ENCODE measurements at places on chromosomes 5 and 9.

- DNase-seq, result no peak
Measured at GRCh38 chr5:68026092-68026885, 189.3 kb upstream of the PIK3R1 start.

DNA sequence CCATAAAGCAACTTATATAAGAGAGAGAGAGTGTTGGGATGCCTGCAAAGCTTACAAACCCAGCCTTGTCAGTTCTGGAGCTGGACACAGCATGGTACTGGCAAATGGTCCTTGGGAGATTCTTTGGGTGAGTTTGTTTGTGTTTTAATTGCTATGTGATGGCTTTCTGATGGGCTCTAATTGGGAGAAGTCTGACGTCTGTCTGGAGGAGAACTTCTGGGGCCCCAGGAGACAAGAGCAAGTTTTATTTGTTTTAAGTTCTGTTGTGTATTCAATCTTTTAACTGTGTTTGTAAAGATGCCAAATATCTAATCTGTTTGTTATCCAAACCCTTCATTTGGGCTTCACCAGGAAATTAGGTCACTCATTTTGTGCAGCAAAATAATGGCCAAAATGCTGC is 50.3 kb upstream of the AFAP1L1 start:
- DNase-seq, result no peak

DNA sequence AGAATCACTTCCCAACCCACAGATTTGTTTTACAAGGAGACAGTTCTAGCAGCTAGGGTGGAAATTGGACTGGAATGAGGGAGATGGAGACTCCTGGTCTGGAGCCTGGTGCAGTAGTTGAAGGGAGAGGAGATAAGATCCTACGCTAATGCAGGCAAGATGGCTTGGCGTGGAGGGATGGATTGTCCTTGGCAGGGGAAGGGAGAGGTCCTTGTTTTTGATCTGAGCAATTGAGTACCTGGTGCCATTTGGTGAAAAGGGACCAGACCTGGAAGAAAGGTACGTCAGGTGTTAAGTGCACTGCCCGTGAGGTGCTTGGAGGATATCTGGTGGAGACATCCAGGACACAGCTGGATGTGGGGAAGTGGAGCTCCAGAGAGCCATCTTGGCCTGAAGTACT is 35.7 kb downstream of the ANGPTL2 start:
- no peak for DNase-seq

- no peak for DNase-seq
Measured at GRCh38 chr5:160269017-160269416, 39.7 kb downstream of the FABP6 start.

DNA sequence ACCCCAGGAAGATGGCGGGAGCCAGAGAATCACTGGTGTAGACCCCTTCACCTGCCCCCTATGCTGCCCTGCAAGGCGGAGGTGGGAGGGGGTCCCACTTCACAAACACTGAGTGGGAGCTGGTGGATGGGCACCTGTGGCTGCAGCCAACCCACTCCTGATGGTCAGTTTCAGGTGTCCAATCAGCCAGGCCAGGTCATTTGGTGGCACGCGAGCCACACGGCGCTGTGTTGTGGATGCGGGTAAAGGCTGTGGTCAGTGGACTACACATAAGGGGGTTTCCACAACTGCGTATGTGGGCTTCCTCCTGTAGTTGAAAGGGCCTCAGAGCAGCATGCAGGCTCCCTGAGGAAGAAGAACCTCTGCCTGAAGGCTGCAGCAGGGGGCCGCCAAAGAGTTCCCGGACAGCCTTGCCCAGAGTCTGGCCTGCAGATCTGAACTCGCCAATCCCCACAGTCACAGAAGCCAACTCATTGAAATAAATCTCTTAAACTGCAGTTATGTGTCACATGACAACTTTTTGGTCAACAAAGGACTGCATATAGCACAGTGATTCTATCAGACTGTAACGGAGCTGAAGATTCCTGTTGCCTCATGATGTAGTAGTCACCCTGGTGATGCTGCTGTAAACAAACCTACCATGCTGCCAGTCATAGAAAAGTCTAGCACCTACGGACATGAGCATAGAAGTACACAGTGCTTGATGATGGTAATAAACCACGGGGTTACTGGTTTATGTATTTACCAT is 284.7 kb upstream of the IRX2 start:
- DNase-seq, result no peak

DNA sequence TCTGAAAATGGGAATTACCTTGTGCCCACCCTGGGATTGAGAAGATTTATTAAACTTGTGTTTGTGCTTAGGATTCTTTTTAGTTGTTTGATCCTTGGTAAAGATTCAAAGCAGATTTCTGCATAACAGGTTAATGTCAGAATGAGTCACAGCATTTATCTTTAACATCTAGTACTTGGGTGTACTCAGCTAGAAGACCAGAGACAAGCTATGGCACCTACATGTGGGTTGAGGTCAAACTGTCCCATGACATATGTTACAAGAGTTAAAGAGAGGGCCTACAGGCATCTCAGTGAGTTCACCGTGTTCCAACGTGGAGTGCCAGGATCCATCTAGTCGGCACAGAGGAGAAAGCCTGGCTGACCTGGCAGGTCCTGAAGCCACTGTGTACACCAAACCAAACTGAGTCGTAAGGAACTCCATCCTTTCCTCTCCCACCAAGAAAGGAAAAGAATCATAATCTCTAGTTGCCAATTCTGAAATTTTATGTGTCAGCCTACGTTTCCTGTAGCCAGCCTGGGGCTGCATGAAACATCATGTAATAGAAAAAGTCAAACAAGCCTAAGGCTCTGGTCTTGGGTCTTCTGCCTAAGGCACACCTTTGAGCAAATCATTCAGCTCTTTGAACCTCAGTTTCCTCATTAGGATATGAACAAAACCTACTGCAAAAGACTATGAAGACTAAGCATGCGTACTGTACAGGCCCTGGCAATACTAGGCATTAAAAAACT is 73.7 kb downstream of the RCL1 start:
- DNase-seq, result no peak

DNA sequence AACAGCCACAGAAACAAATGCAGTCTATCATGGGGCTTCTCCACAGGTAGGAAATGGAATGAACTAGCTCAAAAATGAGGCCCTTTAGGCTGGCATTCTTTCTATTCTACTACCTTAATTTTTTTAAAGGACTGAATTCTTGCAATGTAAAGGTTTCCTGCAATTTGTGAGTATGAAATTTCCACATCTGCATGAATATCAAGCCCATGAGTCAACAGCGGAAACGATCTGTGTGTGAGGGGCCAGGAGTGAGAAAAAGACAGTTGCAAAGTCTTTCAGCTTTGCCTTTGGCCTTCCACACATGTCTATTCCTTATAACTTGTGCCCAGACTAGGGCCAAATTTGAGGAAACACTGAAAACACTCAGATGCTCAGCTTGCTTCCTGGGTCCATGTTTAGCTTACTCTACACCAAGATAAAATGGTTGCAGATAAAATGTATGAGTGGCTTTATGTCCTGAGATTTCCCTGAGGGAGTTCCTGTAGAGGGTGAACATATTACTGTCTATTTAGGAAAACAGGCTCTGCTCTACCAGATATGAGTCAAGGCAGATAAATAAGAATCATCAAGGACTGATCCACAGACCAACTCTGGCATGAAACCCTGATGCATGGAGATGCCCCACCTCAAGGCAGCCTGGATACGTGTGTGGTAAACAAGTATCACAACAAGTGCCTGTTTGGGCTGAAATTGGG is 46.5 kb downstream of the RETREG1 start:
- no peak for DNase-seq

- no peak for DNase-seq
Measured at GRCh38 chr5:139955053-139955605, 88.0 kb downstream of the NRG2 start.

- no peak for DNase-seq
Measured at GRCh38 chr5:176589039-176589769, 20.8 kb downstream of the GPRIN1 start.

- DNase-seq, result no peak
Measured at GRCh38 chr9:103837940-103838339, 256.2 kb upstream of the SMC2 start.

- DNase-seq, result no peak
Measured at GRCh38 chr5:67317603-67318002, 121.0 kb upstream of the CD180 start.

DNA sequence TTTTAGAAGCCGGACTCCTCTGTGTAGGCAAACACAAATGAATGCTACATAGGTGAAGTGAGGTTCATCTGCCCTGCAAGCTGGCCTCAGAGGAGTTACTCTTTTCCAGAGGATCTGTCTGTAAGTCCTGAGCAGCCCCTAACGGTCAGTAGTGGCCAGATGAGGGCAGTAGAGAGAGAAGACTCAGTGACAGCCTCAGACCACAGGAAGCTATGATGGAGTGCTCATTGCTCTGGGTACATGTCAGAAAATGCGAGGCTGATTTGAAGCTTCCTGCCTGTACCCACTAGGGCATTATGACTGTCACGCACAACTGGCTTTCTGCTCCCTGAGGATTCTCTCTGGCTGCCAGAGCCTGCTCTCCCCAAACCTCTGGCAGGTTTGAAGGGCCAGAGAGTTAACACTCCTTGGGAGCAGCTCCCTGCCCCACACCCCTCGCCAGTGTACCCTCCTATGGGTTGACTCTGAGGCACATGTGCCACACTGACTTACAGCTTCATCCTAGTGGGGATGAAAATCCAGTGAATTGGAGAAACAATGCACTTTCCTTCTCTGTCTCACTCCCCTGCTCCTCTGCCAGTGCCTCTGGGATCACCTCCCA is 141.5 kb downstream of the GABRG2 start:
- DNase-seq, result peak; percentile 15

DNA sequence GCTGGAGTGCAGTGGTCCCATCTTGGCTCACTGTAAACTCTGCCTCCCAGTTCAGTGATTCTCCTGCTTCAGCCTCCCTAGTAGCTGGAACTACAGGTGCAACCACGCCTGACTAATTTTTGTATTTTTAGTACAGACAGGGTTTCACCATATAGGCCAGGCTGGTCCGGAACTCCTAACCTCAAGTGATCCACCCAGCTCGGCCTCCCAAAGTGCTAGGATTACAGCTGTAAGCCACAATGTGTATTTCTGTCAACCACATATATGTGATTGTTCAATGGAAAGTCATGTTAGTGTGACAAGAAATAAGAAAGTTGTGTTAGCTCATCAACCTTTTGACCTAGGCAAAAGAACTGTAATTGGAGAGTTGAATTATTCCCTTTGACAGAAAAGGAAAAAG is 677.1 kb upstream of the CHD1 start:
- DNase-seq, result no peak

DNA sequence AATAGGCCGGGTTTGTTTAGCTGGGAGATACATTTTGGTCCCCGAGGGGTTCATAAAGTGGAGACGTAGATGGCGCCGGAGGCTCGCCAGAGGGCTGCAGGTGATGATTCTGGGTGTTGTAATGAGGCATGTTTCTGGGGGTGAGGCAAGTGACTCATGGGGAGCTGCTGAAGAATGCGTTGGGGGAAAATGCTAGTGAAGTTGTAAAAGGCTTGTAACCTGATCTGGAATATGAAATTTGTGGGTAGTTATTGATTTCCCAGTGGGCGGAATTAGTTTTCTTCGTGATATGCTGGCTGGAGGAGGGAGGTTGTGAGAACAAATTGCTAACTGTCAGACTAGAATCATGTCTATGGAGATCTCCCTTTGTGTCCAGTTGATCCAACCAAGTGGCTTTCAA is 158.3 kb downstream of the DOCK2 start:
- no peak for DNase-seq

GRCh38 chr9:97041898-97042297 is 3.0 kb upstream of the CTSV start:
- DNase-seq, result no peak

DNA sequence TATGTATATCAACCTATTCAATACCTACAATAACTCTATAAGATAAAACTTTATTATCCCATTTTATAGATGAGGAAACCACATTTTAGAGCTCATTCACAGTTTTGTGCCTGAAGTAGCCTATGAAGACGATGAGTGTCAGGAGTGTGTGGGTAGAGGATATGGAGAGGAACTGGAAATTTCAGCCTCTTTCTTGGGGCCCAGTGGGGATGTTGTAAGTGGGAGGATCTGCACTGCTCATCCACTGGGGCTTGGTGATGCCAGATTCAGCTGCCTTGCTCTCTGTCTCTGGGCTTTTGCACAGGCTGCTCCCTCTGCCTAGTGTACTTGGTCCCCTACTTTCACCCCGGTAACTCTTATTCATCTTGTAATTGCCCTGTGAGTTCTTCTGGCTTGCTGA is 194.7 kb downstream of the SREK1 start:
- DNase-seq, result no peak

DNA sequence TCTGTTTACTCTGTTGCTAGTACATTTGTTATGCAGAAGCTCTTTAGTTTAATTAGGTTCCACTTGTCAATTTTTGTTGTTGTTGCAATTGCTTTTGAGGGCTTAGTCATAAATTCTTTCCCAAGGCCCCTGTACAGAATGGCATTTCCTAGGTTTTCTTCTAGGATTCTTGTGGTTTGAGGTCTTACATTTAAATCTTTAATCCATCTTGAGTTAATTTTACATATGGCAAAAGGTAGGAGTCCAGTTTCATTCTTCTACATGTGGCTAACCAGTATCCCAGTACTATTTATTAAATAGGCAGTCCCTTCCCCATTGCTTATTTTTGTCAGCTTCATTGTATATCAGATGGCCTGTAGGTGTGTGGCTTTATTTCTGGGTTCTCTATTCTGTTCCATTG is 792.4 kb downstream of the PTPRD start:
- no peak for DNase-seq

- DNase-seq, result no peak
Measured at GRCh38 chr9:18921366-18922075, 111.5 kb downstream of the SAXO1 start.

DNA sequence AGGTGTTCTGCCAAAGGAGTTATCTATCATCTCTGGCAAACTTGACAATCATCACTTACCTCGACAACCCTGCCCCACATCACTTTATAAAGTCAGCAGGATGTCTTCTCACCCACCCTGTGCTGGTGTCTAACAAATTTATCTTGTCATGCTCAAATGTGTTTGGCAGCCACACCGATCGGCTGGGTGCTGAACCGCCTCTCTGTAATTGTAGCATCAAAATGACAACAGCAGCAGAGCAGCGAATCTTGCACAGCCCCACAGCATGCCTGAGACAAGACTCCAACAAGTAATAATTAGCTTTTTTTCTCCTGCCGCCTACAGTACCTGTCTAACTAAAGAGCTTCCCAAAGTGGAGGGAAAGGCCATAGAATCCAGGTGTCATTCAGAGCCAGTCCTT is 176.2 kb downstream of the NR3C1 start:
- DNase-seq, result no peak

- DNase-seq, result no peak
Measured at GRCh38 chr9:19018201-19018600, 14.8 kb downstream of the SAXO1 start.

GRCh38 chr9:81684635-81685034 is 4.7 kb downstream of the TLE1 start:
- no peak for DNase-seq

GRCh38 chr9:108277216-108277615 is 578.6 kb downstream of the ACTL7B start:
- DNase-seq, result no peak

Data from NCI-H1694 (cell line).